KBM-7 (cell line): ENCODE measurements at places on chromosomes 1 and 21.

- no peak for DNase-seq
Measured at GRCh38 chr1:159338018-159338417, 35.9 kb downstream of the FCER1A start.

GRCh38 chr21:35637431-35637830, 422.9 kb downstream of the SETD4 start:
- no peak for DNase-seq

DNA sequence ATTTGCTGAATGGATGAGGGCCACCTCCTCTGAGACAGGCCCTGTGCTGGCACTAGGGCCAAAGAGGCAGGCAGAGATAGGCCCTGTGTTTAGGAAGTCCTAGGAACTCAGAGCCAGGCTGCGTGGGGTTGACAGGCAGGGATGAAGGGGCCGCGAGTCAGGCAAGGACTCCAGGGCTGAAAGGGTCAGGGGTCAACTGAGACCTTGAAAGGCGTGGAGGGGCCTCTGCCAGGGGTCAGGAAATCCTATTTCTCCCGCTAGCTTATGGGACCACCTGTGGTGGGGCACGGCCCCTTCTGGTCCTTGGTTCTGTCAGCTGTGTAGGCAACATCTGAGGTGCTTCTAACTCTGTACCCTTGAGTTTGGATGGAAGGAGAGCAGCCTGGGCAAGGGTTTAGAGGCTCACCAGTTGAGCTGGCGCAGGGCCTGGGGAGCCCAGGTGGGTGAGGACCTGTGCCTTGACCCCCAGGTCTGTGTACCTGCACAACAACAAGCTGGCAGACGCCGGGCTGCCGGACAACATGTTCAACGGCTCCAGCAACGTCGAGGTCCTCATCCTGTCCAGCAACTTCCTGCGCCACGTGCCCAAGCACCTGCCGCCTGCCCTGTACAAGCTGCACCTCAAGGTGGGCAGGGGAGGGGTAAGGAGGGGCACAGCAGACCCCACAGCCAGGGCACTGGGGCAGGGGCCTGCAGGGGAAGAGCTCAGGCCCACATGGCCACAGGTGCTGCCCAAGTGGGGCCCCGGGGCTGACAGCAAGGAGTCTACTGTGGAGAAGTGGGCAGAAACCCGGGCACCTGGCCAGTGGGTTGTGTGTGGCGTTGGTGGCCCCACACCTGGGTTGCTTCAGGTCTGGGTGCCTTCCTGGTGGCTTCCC, 14.9 kb downstream of the PODN start:
- no peak for DNase-seq

GRCh38 chr1:216600730-216601609, 122.3 kb downstream of the ESRRG start:
- DNase-seq, result no peak

DNA sequence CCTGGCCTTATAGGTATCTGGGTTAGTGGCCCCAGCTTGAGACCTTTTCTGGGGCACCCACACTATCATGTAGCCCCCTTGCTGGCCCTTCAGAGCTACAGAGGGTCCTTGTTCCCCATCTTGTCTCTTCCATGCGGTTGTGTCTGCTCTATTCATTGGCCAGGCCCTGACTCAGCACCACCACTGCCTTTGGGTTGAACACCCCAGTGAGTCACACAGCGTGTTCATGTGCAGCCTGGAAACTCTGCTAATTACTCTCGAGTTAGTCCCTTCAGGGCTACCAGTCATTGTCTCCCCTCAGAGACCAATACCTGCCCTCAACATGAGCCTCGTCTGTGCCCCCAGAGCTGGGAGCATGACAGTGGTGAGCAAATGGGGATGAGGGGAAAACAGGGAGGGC, 28.2 kb upstream of the IKBKE start:
- DNase-seq, result no peak

DNA sequence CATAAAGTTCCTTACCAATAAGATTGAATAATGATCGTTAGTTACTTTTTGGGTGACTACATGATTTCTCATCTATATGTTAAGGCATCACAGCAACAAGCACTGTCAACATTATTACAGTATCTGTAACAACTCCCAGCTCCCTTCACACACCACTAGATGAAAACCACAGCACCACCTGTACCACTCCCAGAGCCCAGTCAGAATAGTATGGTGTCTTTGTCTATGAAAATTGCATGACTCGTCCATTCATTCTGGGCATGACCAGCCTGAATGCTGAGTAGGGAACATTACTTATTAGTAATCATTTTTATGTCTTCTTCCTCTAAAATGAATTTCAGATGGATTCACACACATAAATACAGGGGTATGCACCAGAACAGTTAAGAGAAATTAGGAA, 7.0 kb downstream of the OLFML2B start:
- DNase-seq, result no peak

- no peak for DNase-seq
Measured at GRCh38 chr21:16071761-16072160, 342.0 kb downstream of the USP25 start.

DNA sequence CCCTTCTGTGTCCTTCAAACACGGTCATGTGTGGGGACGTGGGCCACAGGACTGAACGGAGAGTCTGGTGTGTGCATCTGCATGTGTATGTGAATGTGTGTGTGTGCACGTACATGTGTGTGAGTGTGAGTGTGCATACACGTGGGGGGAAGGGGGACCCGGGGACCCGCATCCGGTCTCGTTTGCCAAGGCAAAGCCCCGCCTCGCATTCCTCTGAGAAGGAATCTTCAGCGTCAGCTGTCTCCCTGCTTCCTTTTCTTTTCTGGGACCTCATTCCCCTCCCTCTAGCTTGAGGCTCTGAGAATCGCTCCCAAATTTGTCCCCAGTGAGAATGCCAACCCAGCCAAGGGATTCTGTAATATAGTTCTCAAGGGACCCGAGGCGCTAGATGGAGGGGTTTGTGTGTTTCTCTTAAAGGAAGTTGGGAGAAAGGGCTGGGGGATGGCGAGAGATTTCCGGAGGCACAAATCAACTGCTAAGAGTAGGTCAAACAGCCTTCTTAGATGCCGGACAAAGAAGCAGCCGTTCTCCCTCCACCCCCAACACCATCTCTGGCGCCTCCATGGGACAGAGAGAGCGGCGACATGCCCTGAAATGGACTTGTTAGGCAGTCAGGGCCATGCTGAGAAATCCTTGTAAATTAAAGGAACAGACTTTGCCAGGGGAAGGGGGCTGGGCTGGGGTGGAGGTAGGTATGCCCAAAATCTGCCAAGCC, 6.6 kb downstream of the IFFO2 start:
- peak; percentile 48 for DNase-seq

DNA sequence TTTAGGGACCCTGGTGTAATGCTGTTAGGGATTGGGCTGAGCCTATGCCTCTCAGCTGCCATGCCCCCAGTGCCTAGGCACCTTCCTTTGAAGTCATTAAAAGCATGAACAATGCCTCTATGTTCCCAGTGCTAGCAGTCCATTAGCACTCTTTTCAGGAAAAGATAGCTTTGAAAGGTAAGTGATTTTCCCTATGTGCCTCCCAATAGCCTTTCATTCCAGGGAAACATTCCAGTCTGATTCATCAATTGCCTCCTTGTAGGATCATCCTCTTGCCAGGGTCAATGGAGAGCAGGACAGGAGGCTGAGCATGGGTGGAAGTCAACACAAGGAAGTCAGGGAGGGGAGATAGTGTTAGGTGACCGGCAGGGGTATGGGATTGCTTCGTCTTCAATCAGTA, 8.6 kb upstream of the IGSF21 start:
- DNase-seq, result no peak

GRCh38 chr1:13540866-13541265, 27.1 kb upstream of the LRRC38 start:
- no peak for DNase-seq

- DNase-seq, result no peak
Measured at GRCh38 chr1:104073463-104073902, 323.8 kb downstream of the AMY1C start.

DNA sequence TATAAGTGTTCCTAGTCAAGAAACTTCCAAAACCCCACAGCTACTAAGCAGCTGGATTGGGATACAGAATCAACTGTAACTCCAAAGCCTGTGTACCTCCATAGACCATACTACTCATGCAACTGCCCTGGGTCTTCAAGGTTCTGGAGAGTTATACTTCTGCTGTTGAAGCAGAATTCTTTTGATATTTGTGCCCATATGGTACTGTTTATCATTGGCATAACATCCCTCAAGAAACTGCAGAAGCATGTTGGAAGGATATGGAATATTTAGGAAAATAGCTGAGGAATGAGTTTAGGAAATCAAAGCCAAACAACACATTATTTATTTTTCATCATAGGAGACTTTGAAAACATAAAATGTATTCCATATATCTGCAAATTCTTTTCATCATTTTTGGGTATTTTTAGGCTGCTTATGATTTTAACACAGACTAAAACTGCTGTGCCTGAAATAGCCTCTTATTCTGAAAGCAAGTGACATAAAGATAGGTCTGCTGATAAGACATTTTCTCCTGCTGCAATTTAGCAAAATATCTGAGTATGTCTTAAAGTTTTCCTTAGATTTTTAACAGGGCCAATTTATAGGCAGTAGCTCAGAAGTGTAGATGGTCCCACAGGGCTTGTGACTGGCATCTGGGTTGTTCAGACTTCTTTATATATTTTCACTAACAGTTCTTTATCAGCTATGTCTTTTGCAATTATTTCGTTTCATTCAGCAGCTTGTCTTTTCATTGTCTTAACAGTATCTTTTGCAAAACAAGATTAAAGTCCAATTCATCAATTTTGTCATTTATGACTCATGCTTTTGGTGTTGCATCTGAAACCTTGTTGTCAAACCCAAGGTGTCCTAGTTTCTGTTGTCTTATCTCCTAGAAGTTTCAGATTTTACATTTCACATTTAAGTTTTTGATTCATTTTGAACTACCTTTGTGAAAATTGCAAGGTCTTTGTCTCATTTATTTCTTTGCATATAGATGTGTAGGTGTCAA, 41.1 kb upstream of the ZNF124 start:
- DNase-seq, result no peak

DNA sequence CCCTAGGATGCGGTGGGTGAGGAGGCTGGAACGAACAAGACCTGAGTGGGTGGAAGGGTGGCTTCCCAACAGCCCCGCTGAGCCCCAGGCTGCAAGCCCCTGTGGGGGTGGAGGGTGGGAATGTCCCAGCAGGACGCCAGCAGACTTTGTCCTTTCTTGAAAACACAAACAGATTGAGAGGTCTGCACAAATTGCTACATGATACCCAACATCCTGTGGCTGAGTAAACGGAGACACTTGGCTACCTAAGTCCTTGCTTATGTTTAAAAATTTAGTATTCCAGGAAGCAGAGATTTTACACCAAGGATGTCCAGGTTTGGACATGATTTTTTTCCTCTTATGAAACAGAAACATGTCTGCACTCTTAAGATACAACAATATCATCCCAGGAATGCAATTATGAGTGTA, 11.8 kb upstream of the F3 start:
- DNase-seq, result no peak

GRCh38 chr1:114718661-114719423, 2.3 kb upstream of the NRAS start:
- DNase-seq, result no peak

GRCh38 chr21:46307625-46308024, 16.0 kb downstream of the C21orf58 start:
- no peak for DNase-seq
